ENCODE measurements at places on chromosomes 2 and 18.

GRCh38 chr18:45802814-45803492, 22.5 kb upstream of the SIGLEC15 start:
- ATAC-seq: no peak

- ATAC-seq: peak; percentile 51
Measured at GRCh38 chr2:67322353-67323001, 74.7 kb upstream of the ETAA1 start.

GRCh38 chr2:23363831-23364230, 21.1 kb upstream of the KLHL29 start:
- ATAC-seq: no peak

GRCh38 chr2:162343492-162343823, 474 bp upstream of the GCA start:
- no peak for ATAC-seq

DNA sequence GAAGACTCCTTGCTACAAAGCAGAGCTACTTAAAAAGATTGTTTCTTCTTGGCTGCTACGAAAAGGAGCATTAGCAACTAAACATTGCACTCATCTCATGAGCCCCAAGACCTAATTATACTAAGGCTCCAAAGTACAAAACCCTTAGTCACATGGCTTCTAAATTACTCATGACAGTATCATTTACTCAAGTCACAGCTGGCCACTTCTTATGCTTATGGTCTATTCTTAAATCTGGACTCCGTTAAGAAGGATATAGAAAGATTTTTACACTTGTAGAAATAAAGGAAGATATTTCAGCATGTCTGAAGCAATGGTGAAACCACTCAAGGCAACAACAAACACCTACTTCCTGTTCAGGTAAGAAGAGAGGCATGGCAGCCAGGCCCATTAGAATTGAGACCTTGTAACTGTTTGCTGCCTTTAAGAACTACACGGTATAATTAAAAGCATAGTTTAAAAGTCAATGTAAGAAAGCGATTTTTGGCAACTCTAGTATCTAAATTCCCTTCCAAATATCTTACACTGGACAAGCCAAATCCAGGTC, 12.7 kb downstream of the ANKRD44 start:
- no peak for ATAC-seq

DNA sequence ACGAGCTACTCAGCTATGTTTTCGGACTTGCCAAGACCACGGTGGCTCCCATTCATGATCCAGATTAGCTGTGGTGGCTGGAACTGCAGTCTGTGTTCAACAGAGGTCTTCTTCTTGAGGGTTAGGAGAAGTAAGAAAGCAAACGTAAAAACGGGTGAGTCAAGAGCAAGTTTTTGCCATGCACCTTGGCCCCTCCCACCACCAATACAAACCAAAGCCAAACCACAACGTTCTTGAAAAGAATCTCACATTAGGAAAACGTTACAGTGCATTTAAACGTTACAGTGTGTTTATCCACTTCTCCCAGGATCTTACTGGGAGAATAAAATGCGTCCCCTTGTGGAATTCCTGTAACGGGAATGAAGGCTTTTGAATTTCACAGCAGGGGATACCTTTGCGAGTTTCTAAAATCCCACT, 725 bp downstream of the FBXO48 start:
- ATAC-seq: no peak

DNA sequence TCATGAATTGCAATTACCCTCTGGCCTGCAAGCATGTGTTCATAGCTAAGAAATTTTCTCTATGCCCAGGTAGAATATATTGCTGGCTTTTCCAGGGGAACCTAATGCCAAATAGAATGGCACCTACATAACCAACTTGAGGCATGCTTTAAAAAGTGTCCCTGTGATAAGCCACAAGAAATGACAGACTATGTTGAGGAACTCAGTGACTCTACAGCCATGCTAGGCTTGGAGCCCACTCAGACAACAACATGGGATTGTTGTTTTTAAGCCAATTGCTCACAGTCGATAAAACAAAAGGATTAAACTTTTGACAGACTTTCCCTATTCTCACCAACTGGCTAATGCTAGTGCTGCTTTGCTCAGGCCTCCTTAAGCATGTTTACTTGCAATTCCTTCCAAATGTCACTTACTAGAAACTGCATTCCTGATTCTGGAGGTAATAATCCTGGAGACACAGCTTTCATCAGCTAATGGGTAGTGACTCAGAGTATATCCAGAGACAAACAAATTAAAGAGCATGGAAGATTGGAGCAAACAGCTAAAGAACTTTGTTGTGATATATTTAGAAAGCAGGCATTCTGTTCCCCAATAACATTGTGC, 249.0 kb downstream of the SLC8A1 start:
- ATAC-seq: no peak

GRCh38 chr2:221042926-221043325, 529.2 kb downstream of the EPHA4 start:
- ATAC-seq: no peak

DNA sequence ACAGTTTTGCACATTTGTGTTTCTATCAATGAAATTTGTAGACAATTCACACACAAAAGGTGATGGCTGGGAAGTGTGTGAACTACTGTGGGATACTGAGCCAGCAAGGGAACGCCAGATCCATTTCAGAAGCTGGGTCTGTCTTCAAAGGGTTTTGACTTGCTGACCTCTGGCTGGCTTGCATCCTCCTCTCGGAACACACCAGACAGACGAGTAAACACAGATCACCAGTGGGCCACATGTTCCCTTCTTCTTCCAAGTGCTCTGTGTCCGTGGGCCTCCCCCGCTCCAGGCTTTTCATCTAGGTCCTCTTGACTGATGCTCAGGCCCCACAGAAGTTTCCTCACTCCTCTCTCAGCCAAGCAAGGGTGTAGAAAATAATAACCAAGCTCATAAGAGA, 122.2 kb upstream of the OSR1 start:
- no peak for ATAC-seq

GRCh38 chr2:173145454-173145853, 69.8 kb downstream of the MAP3K20 start:
- ATAC-seq: no peak

GRCh38 chr2:24588294-24588693, 97.2 kb downstream of the NCOA1 start:
- no peak for ATAC-seq

- no peak for ATAC-seq
Measured at GRCh38 chr2:100268986-100269385, 53.3 kb downstream of the LONRF2 start.

DNA sequence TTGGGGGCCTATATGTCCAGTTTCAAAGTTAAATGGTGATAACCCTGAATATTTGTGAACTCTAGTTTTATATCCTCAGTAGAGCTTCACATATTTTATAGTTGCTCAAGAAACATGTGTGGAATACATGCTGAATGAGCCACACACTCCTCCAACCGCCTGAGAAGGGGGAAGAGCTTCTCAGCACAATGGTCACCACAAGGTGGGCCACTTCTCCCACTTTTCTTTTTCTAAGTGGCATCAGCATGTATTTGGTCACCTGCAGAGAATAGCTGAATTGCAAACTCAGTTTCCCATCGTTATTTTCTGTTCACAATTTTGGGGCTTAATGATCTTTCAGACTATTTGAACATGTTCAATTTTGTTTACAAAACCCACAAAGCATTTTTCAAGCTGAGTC, 340.5 kb downstream of the PARD3B start:
- no peak for ATAC-seq

DNA sequence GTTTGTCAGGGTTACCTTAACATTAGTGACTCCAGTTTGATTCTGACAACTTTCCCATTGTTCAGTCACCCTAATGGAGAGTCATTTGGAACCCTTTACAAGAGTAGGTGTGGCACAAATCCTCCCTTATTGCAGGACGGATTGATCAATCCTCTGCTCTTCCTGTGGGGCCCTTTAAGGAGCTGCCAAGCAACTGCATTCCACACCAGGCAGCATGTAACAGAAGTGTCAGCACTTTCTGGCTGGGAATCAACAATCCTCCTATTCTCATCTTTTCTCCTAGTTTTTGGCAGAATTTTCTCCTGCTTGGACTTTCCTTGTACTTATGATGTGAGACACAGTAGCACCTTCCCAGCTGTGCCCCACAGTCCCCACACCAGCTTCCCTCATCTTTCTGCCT, 177.8 kb downstream of the ST6GAL2 start:
- ATAC-seq: peak; percentile 67

- ATAC-seq: peak; percentile 36
Measured at GRCh38 chr2:110770959-110771431, 38.6 kb downstream of the ACOXL start.

- no peak for ATAC-seq
Measured at GRCh38 chr2:101788995-101789970, 91.8 kb downstream of the MAP4K4 start.

GRCh38 chr2:217293046-217293445, 433.2 kb upstream of the TNP1 start:
- no peak for ATAC-seq

DNA sequence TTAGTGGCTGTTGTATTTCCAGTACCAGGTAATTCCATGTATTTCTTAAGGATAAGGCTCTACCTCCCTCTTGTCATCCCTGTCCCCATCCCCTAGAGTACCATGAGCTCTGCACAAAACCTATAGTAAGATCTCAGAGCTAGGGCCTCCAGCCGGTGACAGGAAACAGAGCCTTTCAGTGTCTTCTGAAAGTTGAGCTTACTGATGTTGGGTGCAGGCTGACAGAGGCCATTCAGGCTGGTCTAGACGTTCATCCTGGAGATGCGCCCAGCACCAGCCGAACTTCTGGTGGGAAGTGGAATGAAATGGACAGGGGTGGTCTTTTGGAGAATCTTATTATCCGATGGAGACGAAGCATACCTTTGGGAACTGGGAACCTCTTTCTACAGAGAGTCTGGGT, 16.7 kb upstream of the LYPD6B start:
- ATAC-seq: no peak

DNA sequence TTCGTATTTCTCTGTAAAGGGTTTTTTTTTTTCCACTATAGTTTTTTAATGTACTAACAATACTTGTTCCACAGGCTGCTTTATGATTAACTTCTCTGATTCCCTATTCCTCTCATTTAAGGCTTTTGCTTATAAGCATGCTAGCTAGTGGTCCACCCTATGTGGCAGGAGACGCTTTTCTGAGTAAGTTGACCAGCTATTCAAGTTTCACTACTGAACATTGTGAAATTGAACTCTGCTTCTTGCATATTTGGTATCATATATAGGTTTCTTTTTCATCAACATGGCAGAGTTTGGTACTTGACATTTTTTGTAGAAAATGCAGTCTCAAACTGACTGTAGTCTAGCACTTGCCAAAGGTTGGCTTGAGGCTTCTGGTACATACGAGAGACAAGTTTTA, 74.2 kb downstream of the OTX1 start:
- no peak for ATAC-seq

DNA sequence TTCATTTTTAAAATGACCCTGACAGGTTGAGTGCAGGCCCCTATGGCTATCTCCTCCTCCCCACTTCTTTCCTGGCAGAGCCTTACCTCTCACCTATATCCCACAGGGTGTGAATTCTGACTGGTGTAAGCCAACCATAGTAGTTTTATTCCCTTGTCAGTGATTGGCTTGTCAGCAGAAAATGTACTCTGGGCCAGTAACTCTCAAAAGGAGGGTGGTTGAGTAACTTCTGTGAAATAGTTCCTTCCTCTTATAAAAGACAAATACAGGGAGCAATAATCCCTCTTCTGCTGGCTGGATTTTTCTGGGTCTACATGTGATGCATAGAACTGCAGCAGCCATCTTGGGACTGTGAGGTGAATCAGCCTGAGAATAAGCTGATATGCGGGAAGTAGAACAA, 83.4 kb downstream of the RAPH1 start:
- ATAC-seq: no peak

DNA sequence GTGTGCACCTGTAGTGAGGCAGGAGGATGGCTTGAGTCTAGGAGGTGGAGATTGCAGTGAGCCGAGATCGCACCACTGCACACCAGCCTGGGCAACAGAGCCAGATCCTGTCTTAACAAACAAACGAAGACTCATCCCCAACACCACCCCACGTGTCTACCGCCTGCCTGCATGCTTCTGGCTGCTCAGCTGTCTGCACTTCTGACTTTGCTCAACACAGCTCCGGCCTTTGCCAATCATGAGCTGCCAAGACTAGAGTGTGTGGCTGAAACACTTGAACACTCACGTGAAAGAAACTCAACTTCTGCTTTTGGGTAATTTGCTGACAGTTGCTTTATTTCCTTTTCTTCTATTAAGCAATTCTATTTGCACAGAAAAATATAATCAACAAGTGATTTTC, 32.1 kb upstream of the SP3 start:
- ATAC-seq: peak; percentile 95

DNA sequence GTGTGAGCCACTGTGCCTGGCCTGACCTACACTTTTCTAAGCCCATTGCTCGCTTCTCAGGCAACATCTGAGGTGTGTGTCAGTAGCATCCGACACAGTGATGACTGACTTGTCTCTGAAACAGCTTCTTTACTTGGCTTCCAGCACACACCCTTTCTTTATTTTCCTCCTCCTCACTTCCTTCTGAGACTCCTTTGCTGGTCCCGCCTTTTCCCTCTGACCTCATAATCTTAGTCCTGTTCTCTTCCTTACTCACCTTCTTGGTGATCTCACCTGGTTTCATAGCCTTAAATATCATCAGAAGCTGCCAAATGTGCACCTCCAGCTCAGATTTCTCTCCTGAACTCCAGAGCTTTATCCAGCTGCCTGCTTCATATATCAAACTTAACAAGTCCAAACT, 66.6 kb upstream of the PELI1 start:
- no peak for ATAC-seq

DNA sequence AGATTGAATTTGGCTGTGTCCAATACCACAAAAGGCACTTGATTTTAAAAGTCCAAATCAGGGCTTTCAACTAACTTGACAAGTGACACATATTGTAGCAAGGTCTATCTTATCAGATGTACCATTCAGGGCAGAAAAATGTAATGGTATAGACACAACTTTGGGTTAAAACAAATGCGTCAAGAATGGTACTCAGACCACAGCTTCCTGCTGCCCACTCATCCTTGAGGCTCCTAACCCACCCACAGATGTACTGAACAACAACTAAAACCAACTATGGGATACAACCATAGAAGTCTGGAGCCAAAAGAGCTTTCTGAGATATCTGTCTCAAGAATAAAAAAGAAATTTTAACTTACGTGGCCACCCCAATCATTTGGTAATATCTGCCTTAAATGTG, 105.2 kb downstream of the RBM43 start:
- ATAC-seq: no peak

GRCh38 chr2:165277295-165277694, 38.1 kb downstream of the SCN2A start:
- ATAC-seq: no peak

GRCh38 chr2:156908825-156909224, 348.7 kb upstream of the GALNT5 start:
- no peak for ATAC-seq

DNA sequence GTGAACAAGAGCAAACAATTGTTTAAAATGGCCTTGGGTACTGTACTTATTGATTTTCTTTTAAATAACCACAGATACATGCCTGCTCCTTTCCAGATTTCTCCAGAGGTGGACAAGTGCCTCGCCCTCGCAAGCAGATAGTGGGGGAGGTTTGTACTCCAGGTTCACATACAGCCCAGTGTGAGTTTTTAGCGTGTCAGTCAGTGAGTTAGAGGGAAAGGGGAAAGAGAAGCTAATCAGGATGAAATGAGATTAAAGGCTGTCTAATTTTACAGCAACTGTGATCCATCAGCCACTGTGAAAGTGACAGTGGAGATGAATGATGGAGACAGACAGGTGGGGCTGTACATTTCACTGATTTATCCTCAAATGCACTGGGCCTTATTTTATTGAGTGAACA, 74.7 kb downstream of the KLHL14 start:
- no peak for ATAC-seq

Data from gastroesophageal sphincter (tissue), 4 donors.